Stimulated activated CD8-positive, alpha-beta memory T cell treated with anti-CD3 and anti-CD28 coated beads, Interleukin-12 subunit alpha, Interleukin-12 subunit beta, amount 100 ng/mL, for 4 hours (primary cell): ENCODE measurements at places on chromosomes 2 and 18.

DNA sequence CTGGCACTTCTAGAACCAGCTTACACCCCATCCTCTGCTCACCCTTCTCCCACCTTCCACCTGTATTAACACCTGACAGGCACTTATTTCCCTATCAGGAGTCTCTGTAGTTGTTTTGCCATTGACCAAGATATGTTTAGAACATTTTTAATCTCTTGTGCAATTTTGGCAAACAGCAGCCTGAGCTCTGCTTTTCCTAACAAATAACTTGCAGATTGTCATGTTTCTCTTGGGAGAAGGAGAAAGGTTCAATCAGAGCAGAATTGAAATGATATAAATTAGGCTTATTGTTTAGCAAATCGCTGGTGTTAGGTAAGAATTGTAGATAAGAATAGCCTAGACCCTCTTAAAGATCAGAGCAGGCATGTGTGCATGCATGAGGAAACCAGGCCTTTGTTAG lies 225.5 kb downstream of the PARD3B start:
- DNase-seq: no peak

GRCh38 chr2:223835701-223836532 lies 1.5 kb downstream of the AP1S3 start:
- no peak for DNase-seq

DNA sequence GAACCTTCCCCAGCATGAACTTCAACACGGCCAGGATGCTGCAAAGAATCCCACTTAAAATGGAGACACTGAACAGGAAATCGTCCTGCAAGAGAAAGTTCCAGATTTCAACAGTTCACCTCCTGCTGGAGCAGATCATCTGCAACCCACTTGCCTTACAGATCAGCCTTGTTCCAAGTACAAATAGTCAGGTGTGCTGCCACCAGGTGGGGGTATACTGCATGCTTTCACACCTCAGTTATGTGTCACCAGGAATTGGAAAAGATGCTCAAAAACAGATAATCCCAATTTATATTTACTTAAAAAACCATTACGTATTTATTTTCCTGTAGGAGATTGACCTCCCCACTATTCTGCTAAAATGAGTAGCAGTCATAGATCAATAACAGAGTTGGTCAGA lies 212.3 kb downstream of the MGAT5 start:
- no peak for DNase-seq

- DNase-seq: no peak
These were observed 1.8 kb downstream of the IGFBP5 start for GRCh38 chr2:216693414-216694080.

GRCh38 chr18:6428851-6429395 lies 14.2 kb upstream of the L3MBTL4 start:
- DNase-seq: no peak

- no peak for DNase-seq
These were observed 1.7 kb downstream of the MAP2 start for GRCh38 chr2:209425471-209426071.

GRCh38 chr2:132415915-132416722 lies 486 bp upstream of the GPR39 start:
- no peak for DNase-seq

- no peak for DNase-seq
These were observed 12.6 kb downstream of the MBP start for GRCh38 chr18:77119851-77120491.

- no peak for DNase-seq
These were observed 199.9 kb downstream of the BCL2 start for GRCh38 chr18:63119647-63120046.

- no peak for DNase-seq
These were observed 6.1 kb downstream of the NCAPH start for GRCh38 chr2:96341641-96342040.

- DNase-seq: no peak
These were observed 101.7 kb downstream of the STK39 start for GRCh38 chr2:168145426-168146310.

DNA sequence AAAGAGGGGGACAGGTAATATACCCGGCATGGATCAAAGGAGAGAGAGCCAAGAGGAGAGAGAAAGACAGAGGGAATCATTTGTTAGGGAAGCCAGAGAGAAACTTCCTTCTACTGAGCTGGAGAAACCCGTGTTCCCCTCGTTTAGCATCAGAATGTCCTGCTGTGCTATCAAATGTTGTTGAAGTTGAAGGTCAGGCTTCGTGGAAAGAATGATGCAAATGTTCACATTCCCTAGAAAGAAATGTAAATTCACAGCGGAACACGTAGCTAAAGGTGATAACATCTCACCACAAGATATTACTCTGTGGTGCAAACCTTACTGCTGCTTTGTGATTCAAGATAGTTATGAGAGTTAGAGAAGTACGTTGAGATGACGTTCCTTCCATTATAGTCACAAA lies 258.1 kb downstream of the LNPK start:
- no peak for DNase-seq

GRCh38 chr18:46917803-46918600 lies 600 bp downstream of the KATNAL2 start:
- DNase-seq: no peak

- DNase-seq: no peak
These were observed 856.4 kb downstream of the RNF144A start for GRCh38 chr2:7773362-7774360.

- no peak for DNase-seq
These were observed 8.7 kb downstream of the CAPG start for GRCh38 chr2:85401464-85401805.

GRCh38 chr18:42028247-42028832 lies 73.3 kb downstream of the PIK3C3 start:
- DNase-seq: no peak

- DNase-seq: no peak
These were observed 56.6 kb downstream of the CLHC1 start for GRCh38 chr2:55175254-55176093.

DNA sequence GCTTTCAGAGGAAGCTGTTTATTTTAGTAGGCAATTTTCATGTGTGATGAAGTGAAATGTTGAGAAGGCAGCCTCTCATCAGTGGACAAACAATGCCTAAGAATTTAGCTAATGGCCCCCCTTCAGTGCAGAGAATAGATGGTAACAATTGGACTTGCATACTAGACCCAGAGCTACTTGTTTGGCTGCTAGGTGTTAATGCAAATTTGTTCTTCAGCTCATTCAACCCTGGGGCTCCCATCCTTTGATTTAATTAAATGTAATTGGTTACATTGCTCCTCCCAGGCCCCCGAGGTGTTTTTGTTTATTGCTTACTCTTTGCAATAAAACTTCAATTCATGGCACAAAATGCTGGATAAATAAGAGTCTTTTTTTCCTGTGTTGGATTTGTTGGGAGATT lies 68.6 kb downstream of the CAMKMT start:
- DNase-seq: no peak

GRCh38 chr2:149877913-149878312 lies 290.3 kb upstream of the MMADHC start:
- no peak for DNase-seq

GRCh38 chr2:162342321-162342720 lies 1.6 kb upstream of the GCA start:
- DNase-seq: no peak

- no peak for DNase-seq
These were observed 7.6 kb downstream of the ADRA2B start for GRCh38 chr2:96108541-96109360.

DNA sequence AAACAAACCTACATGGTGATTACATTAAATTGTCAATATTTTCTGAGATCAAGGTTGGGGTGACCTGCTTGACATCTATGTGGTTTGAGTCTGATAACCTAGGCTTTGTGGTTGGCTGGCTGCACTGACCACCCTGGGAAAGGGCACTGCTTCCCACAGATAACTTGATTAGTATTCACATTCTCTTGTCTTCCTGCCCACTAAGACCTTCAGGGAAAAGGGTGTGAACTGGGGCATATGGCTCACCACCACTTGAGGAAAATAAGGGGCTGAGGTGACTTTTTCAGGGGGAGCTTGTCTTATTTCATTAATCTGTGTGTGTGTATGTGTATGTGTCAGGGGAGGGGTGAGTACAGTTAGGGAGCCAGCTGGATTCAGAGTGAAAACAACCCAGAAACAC lies 1.5 kb downstream of the SMYD1 start:
- DNase-seq: no peak

DNA sequence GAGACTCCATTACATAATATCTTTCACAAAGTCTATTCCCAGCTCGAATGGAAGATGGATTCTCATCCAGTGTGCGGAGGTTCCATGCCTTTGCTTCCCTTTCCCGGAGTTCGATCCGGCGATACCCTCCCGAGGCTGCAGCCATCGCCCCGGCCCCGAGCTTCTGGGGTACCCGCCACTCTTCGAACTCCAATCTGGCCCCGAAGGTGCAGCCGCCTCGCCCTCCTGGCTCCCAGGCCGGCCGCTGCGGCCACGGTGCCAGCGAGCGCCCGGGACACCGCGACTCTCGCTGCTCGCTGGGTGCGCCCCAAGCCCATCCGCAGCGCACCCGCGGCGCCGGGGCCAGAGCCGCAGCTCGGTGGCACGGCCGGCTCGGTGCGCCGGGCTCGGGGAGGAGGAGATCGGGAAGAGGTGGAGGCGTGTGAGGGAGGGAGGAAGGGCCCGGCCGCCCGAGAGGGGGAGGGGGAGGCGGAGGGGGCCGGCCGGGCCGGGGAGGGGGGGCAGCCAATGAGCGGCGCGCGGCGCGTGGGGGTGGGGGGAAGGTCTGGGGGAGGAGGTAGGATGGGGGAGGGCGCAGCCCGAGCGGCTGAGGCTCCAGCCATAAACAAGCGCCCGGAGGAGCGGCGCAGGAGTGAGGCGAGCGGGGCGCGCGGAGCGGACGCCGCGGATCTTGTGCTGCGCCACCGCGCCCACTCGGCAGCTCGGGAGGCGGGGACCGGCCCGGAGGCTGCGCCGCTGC lies at the start of gene CRIM1:
TSS of gene CRIM1 (plus strand) at position 628 of the 739 bp plus-strand sequence. CDS start 515 bp downstream, outside the sequence.
- peak; percentile 47 for DNase-seq

- no peak for DNase-seq
These were observed 1488.0 kb upstream of the CELF4 start for GRCh38 chr18:39053571-39053970.

- no peak for DNase-seq
These were observed 12.0 kb upstream of the RANBP2 start for GRCh38 chr2:108707300-108707699.

- no peak for DNase-seq
These were observed 374.6 kb downstream of the IRS1 start for GRCh38 chr2:226424971-226425370.

DNA sequence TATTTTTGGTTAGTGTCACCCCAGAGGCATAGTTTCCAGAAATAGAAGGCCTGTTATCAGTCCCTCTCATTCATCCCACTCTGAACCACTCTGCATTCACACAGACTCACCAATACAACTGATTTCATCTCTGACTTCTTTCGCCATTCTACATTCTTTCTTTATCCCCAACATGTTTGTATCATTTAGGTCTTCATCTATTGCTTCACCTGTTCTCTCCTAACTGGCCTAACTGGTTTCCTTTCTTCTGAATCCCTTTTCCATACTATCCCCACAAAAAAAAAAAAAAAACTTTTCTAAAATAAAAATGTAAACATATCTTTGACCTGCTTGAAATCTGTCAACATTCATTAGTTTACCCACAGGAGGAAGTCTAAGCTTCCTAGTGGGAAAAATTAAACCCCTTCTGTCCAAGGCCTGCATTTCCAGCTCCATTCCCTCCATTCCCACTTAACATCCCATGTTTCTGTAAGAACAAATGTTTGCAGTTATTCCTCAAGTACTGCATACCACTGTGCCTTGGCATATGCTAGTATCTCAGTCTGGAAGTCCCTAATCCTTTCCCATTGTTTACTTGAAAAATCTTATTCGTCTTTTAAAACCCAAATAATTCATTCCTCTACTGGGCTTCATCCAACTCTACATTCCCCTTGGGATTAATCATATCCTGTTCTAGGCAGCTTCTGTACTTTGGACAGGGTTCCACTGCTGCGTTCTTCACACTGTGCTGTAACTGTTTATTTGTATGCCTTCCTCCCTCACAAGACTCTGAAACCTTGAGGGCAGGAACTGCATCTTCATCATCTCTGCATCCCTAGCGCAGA lies 68.5 kb downstream of the FIGN start:
- no peak for DNase-seq

DNA sequence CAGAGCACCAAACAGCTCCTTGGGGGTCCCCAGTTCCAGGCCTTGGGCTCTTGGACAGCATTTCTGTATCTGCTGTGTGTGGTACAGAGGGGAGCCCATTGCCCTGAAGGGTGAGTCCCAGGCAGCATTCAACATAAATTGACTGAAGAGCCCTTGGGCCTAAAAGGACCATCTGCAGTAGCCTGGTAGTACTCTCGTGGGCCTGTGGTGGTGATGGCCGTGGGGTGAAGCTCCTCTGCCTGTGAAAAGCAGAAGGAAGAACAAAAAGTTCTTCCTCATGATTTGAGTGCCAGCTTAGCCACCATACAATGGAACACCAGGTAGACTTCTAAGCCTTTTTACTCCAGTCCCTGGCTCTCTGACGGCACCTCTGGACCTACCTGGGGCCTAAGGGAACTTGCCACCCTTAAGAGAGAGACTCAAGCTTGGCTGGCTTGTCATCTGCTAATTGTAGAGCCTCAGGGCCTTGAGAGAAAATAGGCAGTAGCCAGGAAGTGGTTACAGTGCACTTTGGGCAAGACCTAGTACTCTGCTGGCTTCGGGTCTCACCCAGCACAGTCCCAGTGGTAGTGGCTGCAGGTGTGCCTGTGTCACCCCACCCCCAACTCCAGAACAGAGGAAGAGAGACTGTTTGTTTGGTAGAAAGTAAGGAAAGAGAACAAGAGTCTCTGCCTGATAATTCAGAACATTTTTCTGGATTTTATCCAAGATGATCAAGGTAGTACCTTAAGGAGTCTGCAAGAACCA lies 84.6 kb upstream of the CERS6 start:
- no peak for DNase-seq

DNA sequence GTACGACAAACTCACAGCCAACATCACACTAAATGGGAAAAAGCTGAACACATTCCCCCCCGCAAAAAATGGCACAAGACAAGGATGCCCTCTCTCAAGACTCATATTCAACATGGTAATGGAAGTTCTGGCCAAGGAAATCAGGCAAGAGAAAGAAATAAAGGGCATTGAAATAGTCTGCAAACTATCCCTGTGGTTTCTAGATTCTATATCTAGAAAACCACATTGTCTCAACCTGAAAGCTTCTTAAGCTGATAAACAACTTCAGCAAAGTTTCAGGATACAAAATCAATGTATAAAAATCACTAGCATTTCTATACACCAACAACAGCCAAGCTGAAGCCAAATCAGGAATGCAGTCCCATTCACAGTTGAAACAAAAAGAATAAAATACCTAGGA lies 294.6 kb upstream of the CYP26B1 start:
- DNase-seq: no peak

DNA sequence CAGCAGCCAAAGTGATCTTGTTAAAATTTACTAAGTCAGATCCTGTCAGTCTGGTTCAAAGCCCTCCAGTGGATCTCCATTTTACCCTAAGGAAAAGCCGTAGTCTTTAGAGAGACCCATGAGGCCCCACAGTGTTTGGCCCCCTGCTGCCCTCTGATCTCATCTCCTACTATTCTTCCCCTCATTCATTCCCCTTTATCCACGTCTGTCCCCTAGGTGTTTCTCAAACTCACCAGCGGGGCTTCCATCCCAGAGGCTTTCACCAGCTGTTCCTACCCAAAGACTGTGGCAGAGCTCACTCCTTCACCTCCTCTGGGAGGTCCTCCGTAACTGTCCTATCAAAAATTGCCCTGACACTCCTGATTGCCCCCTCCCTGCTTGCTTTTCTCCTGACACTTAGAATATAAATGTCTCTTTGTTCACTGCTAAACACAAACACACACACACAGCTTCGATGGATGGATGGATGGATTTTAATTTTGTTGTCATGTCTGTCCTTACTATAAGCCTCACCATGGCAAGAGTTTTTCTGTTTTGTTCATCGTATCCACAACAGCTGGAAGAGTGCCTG lies 26.1 kb downstream of the LIMS1 start:
- DNase-seq: no peak
